ENCODE measurements at places on chromosomes 11 and 22. TPM values are rescaled to one million over a fixed set of nuclear protein-coding genes. Genes with fewer than 3 reads are reported as not detected.

Gene SCUBE1
- 0.98 TPM for total RNA-seq

Gene SMC1B
- not detected for total RNA-seq

Gene CD3E
- not detected for total RNA-seq

Gene JAML
- 0.65 TPM for total RNA-seq

Measured in vein endothelial cell (primary cell).